ENCODE measurements at places on chromosomes 7 and 10. TPM values are rescaled to one million over a fixed set of nuclear protein-coding genes. Genes with fewer than 3 reads are reported as not detected.

The TFPI2 gene
- total RNA-seq = not detected

The SLC18A3 gene
- total RNA-seq = not detected

The PAPOLB gene
- total RNA-seq = not detected

The TWIST1 gene
- total RNA-seq = 0.36 TPM

The CREB5 gene
- total RNA-seq = not detected

The AASS gene
- total RNA-seq = 1.4 TPM

The SH2D4B gene
- total RNA-seq = 0.11 TPM

The HYAL4 gene
- total RNA-seq = not detected

The NANOS1 gene
- 0.06 TPM for total RNA-seq

The TSPAN12 gene
- total RNA-seq = not detected
